Urinary bladder (tissue), 4 donors: ENCODE measurements at places on chromosomes 3 and 15.

DNA sequence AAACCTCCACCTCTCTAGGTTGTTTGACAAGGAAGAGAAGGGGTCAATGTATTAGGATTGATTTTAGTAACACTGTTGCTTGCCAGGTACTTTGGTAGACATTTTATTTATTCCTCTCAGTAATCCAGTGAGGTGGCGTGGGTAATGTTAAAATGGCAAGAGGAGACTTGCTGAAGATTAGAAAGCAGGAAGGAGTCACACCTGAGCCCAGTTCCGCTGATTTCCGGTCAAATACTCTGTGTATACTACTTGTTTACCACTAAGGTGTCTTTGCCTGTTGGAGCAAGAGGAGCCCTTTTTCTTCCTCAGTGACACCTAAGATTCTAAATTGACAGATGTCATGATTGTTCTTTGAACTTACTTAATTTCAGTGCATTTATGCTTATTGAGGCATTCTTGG is 1.7 kb downstream of the OXNAD1 start:
- DNase-seq = no peak

DNA sequence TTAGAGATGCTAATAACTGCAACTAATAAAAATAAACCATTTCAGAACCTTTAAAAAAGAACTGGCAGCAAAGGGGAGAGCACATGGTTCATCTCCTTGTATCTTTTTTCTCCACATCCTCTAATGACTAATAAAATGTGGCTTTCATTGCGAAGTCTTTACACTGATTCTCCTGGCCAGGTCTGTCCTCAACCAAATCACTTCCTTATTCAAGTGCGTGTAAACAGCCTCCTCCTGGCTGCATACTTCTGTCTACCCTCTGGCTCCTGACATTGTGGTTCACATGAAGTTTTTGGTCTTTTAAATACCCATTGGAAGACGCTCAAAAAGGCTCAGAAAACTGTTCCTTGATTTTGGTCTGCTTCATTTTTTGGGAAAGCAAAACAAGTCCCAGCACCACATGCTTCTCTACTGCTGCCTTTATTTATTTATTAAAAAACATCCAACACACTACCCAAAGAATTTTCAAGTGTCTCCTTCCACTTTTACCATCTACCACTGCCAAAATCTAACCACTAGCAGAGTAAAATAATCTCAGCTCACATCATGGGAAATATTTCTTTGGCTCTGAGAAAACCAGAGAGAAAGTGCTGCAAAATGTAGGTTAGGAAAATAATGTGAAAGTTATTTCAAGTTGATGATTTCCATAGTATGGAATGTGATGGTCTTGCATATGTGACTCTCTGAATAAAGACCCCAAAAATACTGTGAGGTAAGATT is 85.1 kb downstream of the EFL1 start:
- DNase-seq = no peak

DNA sequence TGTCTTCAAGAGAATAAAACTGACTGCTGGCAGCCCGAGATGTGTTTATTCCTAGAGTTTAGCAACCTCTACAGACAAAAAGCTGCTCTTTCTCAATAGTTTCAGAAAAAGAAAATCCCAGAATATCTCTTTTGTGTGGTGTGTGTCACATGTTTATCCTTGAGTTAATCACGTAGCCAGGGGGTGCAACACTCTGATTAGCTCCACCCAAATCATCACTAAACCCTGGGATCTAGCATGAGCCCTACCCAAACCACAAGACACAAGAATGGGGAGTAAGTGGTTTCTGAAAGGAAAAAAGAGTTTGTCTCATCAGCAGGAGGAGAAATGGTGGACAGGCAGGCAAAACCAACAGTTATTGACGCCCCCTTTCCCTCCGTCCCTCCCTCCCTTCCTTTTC is 78.5 kb upstream of the AGBL1 start:
- no peak for DNase-seq

DNA sequence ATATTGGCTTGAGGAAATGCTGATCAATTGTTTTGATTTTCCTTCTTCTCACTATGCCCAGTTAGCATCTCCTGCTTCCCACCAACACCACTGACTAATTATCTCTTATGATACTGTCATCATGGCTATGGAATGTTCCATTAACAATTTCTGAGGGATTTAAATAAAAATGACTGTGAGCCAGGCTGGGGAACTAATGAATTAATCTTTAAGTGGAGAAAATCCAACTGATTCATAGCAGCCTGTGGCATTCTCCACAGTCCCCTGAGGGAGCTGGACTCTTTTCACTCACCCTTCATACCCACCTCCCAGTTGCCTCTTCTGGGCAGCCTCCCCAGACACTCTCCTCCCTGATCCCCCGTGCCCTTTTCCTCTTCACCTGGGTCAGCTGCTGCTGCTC is 353.6 kb downstream of the CLSTN2 start:
- DNase-seq = no peak

DNA sequence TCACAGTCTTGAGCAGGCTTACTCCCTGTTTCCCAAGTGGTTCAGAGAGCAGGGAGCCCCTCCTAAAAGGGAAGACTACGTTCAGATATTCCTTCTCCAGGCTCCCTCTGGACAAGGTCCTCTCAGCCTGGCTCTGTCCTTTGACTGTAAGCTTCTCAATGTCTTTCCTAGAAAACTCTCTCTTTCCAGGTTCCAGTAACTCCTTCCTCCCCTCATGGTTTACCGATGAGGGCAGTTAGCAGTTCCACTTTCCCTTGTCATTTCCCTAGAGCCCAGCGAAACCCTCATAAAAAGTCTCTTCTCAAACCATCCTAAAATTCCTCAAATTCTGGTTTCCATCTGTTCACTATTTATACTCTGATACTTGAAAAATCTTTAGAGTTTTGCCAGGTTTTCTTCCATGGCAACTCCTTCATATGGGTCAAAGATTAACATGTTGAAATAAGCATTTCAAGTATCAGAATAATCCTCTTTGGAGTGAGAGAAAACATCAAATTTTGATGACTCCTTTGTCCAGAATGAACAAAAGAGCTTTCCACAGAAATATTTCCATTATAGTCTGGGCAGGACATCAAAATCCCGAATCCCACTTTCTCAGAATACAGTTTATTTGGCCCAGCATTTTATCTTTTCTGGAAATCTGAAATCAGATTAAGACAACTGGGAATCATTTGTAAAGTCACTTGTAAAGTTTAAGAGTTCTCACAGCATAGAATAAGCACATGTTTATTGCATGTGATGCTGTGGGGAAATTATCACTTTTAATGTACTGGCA is 599.4 kb downstream of the UNC13C start:
- no peak for DNase-seq

- DNase-seq = no peak
Measured at GRCh38 chr3:52438579-52439425, 6.1 kb downstream of the SEMA3G start.

GRCh38 chr3:24963762-24964625 is 464.1 kb upstream of the RARB start:
- no peak for DNase-seq

DNA sequence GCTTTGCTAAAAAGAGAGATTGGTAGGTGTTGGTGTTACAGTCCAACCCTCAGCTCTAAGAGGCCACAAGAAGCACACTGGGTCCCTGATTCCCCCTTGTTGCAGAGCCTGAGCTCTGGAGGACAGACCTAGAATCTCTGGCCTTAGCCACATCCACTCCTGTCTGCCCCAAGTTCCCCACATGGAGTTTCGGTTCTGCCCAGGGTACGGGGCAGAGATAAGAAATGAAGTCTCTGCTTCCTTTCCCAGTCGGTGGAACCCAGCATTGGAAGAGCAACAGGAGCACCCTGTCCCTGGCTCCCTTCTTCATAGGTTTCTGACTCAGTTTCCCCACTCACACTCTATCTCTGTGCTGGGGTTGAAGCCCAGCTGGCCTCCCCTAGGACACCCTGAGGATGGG is 13.2 kb downstream of the PRR23E start:
- no peak for DNase-seq

DNA sequence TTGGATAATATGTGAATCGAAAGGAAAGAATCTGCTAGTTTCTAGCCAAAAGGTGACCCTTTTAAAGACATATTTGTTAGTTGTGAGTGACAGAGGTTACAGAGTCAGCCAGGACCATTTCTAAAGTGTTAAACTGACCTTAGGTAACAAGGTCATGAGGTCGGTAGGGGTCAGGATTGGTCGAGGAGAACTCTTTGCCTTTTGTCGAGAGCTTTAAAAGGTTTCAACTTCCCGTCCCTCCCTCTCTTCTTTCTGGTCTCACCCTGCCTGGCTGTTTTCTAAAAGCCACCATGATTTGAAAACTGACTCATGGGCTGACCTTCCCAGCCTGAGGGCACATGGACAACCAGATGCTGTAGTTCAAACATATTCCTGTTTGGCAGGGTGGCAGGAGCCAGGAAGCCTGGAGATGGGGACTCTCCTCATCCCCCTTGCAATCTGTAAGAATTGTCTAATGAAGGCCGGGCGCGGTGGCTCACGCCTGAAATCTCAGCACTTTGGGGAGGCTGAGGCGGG is 25.8 kb upstream of the PRTG start:
- DNase-seq = no peak

- DNase-seq = no peak
Measured at GRCh38 chr3:127525373-127525772, 65.2 kb downstream of the TPRA1 start.

GRCh38 chr15:92845126-92845508 is 55.0 kb upstream of the CHD2 start:
- peak; percentile 77 for DNase-seq

- no peak for DNase-seq
Measured at GRCh38 chr3:89315750-89316470, 208.5 kb downstream of the EPHA3 start.

GRCh38 chr15:63892794-63893441 is 59.2 kb upstream of the HERC1 start:
- DNase-seq = no peak
